ENCODE measurements at places on chromosomes 3 and 15.

GRCh38 chr3:156448300-156448699 is 106.6 kb downstream of the SSR3 start:
- DNase-seq, result no peak

DNA sequence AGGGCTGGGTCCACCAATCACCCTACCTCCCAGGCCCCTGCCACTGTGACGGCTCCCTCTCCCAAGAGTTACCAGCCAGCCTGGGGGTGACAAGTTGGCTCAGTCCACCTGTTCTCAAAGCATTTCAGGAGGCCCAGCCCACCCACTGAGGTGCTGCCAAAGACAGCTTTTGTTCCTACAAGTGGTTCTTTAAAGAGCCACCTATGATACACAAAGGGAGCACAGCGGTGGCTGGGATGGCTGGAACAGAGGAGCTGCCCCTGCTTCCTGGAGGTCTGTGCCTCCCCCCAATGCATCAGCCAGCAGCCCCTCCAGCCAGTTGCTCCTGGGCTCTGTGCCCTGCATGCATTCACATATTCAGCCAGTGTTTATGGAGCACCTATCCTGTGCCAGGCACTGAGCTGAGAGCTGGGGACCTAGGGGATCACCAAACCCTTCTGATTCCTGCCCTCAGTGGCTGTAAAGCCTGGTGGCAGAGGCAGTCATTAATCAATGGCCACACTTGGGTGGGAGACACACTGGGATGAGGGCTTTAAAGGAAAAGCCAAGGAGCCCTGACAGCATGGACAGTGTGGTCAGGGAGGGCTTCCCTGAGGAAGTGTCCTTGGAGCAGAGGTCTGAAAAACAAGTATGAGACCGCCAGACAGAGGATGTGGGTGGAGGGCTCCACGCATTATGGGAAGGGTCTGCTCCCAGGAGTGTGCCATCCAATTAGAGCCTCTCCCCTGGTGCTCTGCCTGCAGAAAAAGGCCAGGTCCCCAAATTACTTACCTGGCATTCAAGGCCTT is 107.1 kb upstream of the LINGO1 start:
- DNase-seq, result no peak

DNA sequence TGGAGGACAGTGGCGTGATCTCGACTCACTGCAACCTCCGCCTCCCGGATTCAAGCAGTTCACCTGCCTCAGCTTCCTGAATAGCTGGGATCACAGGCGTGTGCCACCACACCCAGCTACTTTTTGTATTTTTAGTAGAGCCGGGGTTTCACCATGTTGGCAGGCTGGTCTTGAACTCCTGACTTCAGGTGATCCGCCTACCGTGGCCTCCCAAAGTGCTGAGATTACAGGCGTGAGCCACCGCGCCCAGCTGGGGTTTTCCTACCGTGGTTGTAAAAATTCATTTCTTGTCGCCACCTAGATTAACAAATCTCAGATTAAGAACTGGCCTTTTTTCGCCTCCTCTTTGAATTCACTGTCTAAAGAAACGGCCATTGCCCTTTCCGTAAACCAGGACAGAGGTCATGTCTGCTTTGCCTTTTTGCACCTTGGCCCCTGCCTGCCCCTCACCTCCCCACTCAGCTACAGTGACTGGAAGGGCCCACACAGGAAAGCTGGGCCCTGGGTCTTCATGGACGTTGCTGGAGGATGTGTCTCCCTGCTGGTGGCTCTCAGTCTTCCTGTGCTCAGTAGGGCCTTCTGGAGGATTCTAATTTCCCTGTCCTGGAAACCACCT is 17.2 kb downstream of the ZNF710 start:
- DNase-seq, result no peak

GRCh38 chr3:126440709-126440995 is 35.0 kb downstream of the ZXDC start:
- no peak for DNase-seq

DNA sequence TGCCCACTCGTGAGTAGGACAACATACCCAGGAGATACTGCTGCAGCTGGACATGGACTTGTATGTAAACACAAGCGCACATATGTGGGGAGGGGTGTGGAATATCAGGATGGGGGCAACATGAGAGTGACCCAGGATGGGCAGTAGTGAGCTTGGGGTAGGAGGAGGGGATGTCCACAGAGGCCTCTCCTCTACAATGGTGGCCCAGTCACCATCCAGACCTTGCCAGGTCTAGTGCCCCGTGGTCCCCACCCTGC is 266 bp upstream of the ZBTB47 start:
- DNase-seq, result no peak

- no peak for DNase-seq
Measured at GRCh38 chr3:49872801-49873281, 3.1 kb upstream of the CAMKV start.

- no peak for DNase-seq
Measured at GRCh38 chr3:71441217-71441924, 142.2 kb downstream of the FOXP1 start.

DNA sequence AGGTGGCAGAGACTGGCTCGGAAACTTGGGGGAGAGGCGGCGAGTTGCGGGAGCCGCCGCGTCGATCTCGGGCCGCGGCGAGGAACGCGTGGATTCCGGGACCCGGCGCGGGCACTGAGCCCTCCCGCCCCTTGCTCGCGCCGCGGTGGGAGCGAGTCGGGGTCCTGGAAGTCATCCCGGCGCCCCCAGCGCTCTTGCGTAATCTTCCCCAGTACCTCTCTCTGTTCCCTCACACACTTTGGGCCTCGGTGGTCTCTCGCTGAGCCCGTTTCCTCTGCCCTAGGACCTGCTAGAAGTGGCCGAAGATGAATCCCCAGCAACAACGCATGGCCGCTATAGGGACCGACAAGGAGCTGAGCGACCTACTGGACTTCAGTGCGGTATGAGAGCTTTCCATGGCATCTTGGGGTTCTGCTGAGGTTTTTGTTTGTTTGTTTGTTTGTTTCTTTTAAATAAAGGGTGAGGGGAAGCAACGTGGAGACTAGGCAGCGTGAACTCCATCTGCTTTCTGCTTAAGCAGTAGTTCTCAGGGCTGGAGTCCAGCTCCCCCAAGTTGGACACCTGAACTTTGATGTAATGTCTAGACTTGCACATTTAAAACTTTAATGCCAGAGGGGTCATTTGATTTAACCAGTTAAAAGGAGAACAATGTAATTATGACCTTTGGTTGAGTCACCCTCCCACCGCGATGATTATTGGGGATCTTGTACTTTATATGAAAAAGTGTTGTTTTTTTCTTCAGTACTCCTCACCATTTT is 1.3 kb downstream of the TCF12 start:
- peak; percentile 10 for DNase-seq

DNA sequence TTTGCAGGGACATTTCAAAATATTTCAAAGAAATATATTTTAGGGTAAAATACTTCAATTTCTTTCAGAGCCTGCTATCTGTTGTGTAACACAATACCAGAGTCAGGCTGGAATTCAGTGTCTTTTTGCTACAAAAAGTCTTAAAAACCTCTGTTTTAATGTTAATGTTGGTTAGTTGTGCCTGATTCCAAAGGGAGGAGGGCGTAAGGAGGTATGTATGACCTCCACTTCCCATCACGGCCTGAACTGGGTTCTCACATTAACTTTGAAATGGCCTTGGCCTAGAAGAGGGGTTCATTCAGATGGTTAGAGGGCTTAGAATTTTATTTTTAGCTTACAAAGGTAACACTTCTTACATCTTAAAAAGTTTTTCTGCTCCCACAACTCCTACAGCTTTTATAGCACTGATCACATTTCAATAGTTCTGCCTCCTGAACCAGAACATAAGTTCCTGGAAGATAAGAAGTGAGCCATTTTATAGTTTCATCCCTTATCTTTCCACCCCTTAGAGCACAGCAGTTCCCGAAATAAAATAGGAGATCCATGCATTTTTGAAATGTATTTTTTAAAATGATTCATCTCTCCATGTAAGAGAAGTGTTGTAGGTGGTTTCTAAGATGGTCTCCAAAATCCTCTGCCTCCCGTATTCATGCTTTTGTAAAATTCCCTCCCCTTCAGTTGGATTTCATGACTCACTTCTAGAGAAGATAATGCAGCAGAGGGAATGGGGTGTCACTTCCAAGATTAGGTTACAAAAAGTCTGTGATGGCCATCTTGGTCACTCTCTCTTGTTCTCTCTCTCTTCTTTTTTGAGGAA is 543.1 kb upstream of the NECTIN3 start:
- no peak for DNase-seq
